CD4-positive, alpha-beta T cell treated with Interleukin-10 for 1 hour (primary cell): ENCODE measurements at places on chromosomes 5 and 9.
A peak's percentile ranks its signal among the peaks of the same experiment; 100 is the strongest.

- no peak for DNase-seq
Measured at GRCh38 chr9:124468061-124468740, 17.9 kb downstream of the ADGRD2 start.

DNA sequence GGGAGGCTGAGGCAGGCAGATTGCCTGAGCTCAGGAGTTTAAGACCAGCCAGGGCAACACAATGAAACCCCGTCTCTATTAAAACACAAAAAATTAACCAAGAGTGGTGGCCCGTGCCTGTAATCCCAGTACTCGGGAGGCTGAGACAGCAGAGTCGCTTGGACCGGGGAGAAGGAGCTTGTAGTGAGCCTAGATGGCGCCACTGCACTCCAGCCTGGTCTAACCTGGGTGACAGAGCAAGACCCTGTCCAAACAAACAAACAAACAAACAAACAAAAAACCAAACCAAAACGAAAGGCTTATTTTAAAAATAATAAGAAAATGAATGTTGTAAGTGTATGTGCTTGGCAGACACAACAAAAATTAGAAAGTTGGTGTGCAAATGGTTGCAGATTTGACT, 536.3 kb upstream of the PTPRD start:
- DNase-seq = no peak

- DNase-seq = no peak
Measured at GRCh38 chr9:24479361-24480059, 66.2 kb downstream of the IZUMO3 start.

DNA sequence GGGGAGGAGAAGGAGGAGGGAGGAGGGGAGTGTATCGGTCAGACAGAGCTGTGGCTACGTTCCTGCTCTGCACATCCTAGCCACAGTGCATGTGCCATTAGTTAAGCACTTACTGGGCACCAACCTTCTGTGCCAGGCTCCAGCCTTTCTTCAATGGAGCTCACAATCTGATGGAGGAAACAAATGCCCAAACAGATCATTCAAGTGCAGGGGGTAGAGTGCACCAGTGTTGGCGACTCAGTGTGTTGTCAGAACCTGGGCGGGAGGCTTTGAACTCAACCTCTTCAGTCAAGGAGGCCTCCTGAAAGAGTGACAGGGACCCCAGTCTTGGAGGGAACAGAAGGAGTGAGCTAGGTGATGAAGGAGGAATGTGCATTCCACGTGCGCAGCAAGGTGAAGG, 51.9 kb upstream of the SHB start:
- DNase-seq = no peak

GRCh38 chr5:87946271-87946670, 322.4 kb downstream of the TMEM161B start:
- DNase-seq = no peak

DNA sequence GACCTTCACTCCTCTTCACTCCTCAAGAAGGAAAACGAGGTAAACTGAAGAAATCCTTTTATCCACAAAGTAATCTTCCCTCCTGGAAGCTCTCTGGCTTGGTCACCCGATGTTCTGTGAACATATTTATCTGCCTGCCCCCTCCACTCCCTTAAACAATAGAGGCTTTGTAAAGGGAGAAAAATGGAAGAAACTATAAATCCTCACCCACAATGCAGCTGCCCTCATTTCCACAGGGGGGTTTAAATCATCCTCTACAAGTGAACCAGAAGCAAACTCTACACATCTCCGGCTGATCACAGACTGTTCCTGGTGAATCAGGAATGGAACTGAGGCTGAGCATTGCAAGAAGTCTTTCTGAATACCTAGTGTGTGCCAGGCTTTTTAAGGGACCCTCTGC, 7.2 kb downstream of the INSYN2B start:
- no peak for DNase-seq

DNA sequence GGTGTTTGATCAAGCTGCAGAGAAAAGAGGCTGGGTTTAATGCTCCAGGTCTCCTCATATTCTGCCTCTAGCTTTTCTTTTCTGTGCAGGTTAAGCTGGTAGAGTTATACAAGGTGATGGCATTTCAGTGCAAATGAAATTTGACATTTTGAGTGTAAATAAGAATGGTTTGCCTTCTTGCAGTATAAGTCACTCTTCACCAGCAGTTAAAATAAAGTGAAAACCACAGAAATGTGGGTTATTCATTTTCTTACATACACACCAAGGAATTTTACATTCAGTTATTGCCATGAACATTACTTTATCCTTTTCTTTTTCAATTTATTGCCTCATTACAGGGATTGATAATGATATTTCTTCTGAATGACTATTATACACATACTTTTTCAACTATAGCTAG, 337.5 kb upstream of the PCSK5 start:
- no peak for DNase-seq

GRCh38 chr9:91082731-91083130, 279.0 kb downstream of the AUH start:
- DNase-seq = no peak

DNA sequence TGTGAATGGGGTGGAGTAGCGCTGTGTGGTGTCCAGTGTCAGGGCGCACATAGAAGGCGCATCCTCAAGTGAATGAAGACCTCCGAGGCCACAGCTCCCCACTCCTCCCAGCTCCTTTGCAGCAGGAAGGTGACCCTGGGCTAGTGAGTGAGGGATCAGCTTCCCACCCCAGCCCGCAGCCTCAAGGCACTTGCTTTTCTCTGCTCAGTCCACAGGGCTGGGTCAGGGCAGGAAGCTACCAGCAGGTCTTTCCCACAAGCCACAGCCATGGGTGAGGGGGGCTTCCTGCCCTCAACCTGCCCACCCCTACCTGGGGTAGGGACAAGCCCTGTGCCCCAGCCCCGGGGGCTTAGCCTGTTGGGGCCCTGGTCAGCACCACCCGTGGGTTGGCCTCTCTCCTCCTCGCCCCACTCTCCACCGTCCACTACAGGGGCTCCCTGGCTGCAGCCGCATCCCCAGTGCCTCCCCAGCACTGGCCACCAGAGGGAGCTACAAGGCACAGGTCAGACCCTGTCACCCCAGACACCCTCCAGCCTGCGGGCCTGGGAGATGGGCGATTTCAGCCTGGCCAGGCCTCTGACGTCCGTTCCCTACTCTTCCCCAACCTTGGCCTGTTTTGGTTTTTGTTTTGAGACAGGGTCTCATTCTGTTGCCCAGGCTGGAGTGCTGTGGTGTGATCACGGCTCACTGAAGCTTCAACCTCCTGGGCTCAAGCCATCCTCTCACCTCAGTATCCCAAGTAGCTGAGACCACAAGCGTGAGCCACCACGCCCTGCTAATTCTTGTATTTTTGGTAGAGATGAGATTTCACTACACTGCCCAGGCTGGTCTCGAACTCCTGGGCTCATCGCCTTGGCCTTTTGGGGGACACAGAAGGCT, 1.3 kb upstream of the ABCA2 start:
- peak; percentile 72 for DNase-seq

DNA sequence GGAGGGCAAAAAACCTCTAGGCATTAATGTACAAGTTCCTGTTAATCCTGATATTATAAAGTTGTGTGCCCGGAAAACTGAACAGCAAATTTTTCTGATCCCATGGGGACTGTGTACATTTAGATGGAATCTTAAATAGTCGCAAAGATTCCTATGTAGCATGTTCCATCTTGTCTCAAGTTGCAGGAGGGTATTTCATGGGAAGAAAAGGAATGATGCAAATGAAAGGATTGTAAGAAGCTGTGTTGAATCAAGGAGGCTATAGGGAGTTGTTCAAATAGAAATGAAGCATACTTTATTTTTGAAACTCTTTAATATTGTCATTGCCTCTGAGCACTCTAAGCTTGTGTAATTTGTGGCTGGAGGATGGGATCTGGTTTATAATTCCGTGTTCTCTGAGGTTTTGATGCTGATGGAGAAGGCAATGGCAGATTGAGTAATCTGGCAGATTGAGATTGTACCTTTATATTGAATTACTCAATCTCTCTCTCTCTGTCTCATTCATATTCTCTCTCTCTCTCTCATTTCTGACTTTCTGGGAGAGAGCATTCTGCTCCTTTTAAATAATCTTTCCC, 288.5 kb downstream of the OSTF1 start:
- no peak for DNase-seq

DNA sequence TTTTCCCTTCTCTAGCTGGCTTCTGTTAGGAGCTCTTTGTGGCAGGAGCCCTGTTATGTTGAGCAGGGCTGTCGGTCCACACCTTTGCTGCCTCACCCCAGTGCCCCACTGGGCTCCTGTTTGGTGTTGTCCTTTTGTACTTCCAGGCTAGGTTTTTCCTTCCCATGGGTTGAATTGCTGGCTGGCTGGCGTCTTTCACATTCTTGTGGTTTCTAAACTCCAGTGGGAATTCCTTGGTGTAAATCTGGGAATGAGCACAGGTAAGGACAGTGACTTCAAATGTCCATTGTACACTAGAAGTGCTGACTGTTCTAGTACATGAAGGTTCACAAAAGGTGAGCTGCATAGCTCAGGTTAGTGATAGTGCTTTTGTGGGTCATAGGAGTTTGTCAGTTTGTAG, 30.4 kb downstream of the RASGRF2 start:
- no peak for DNase-seq

GRCh38 chr5:11672385-11673085, 231.7 kb downstream of the CTNND2 start:
- DNase-seq = no peak
